ENCODE measurements at places on chromosomes 2 and 18. TPM values are rescaled to one million over a fixed set of nuclear protein-coding genes. Genes with fewer than 3 reads are reported as not detected.

DNA sequence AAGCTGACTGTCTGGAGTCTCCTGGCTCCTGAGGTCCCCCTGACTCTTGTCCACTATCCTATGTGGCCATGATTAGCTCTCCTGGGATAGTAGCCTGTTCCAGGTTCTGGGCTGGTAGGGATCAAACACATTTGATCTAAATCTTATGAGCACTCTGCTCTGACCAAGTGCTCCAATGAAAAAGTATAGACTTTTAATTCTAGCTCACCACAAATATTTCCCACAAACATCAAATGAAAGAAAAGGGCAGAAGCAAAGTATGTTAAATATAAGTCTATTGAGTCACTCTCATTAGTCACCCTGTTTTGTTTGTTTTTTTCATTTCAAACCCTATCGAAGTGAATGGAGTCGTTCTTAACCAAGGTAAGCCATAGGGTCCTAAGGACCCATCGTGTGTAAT lies 39.7 kb upstream of the NEDD4L start:
- peak; percentile 53 for DNase-seq

GRCh38 chr2:196439760-196440159 lies 199.8 kb upstream of the CCDC150 start:
- DNase-seq: no peak

The LPIN2 gene
- total RNA-seq: 17.1 TPM

The TMEM163 gene
- not detected for total RNA-seq

DNA sequence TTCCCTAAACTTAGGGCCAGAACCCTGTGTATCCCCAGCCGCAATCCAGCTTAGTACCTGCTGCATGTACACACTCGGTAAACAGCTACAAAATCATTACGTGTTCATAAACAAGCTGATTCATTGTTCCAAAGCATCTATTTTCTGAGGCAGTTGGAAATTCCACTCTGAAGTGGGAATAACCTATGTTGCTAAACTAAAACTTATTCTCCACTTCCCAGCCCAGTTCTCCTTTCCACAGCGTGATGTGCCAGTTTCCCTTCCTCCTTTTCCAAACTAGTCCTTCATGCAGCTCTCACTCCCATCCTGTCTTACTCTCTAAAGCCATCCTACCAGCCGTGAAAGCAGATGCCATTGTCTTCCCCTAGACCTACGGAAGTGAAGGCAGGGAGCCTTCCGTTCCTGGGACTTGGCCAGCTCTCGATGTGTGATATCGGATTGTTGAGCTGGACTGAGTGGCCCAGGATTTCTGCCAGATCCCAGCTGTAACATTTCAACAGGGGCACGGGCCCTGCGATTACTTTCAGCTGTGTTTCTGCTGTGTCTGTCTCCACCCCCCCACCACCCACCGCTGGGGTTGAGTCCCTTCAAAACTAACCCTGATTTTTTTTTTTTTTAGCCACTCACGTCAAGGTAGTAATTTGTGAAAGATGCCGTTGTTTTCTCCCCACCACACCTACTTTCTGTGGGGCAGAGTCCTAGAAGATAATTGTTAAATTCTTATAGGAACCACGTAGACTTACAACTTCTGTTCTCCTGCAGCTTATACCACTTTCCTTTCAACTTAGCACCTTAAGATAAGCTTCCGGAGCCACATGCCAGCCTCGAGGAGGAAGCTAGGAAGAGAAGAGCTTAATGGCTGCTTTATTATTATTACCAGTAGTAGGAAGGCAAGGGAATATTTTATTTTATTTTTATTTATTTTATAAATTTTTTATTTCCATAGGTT lies 100.9 kb downstream of the CRIM1 start:
- no peak for DNase-seq

Data from H4 (cell line).